ENCODE measurements at places on chromosomes 6 and 20.

DNA sequence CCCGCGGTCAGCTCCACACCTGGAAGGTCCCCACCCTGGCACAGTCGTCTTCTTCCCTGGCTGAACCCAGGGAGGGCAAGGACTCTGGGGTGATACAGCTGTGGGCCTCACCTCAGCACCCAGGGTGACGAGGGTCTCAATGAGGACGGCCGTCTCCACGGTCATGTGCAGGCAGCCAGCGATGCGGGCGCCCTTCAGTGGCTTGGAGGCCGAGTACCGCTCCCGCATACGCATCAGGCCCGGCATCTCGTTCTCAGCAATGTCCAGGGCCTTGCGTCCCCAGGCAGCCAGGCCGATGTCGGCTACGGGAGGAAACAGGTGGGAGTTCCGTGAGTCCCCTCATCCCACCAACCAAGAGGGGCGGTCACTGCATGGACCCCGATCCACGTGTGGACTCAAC, 7.9 kb downstream of the AHCY start:
- DNase-seq: no peak

DNA sequence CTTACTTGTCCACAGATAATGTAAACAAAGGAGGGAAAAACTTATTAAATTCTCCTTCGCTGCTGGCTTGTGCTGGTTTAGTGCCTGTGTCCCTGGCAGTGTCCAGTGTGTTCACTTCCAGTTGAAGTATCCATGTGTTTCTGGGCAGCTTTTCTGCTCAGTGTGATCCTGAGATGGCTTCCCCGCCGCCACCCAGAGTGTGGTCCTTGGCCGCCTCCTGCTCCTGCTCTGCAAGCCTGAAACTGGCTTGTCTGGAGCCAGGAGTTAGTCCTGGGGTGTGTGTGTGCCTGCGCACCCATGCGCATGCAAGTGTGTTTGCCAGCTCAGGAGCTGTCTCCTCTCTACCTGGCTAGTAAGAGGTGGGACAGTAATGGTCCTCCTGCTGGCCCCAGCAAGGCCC, 7.2 kb downstream of the BTBD3 start:
- no peak for DNase-seq

DNA sequence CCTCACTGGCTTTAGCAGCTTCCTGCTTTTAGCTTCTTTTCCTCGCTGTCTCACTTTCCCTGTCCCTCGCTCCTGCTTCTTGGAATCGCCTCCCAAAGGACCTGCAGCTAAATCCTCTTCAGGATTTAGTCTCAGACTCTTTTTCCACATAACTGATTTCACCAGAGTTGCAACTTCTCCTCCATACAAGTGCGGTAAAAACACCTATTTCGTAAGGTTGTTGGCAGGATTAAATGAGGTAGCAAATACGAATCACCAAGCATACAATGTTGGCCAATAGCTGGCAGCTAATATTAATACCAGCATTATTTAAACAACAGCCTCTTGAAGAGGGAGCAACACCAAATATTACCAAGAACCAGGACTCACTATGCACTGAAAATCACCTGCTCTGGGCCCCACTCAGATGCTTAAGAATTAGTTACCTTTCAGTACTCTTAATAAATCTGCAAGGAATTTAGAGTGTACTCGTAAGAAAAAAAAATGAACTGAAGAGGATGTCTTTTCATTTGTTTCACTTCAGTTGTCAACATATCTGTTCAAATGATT, 123.0 kb downstream of the DTNBP1 start:
- no peak for DNase-seq

- DNase-seq: no peak
Observed at GRCh38 chr20:32468313-32468640, 110.1 kb downstream of the ASXL1 start.

DNA sequence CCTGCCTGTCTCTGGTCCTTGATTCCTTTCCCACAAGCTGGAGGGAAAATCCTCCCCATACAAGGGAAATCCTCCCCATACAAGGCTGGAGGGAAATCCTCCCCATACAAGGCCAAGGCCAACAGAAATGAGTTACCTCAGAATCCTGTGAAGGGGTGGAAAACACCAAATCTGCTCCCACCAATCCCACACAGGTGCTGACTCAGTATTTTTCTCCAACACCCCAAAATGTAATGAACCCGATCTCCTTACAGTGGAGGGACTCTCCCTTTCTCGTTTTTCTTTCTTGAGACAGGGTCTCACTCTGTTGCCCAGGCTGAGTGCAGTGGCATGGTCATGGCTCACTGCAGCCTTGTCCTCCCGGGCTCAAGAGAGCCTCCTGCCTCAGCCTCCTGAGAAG, 6.3 kb downstream of the SNHG17 start:
- no peak for DNase-seq

GRCh38 chr6:12137480-12137879, 125.4 kb downstream of the HIVEP1 start:
- no peak for DNase-seq
